ENCODE measurements at places on chromosomes 13 and 19.

DNA sequence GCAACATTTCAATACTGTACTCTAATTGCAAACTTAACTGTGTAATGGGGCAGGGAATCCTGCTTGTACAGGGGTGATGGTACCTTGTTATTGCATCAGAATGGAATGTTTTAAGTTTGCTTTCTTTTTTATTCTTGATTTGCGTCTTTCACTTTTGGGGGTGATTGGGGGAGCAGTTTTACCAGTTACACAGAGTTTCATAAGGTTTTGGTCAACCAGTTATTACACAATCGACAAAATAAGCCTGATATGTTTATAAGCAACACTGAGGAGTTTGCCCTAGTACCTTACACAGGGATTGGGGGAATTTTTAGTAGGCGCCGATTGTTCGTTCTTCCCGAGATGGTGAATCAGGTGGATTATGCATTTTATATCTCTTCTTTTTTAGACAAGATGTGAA lies 2.7 kb downstream of the KLF5 start:
- DNase-seq = peak; percentile 10

DNA sequence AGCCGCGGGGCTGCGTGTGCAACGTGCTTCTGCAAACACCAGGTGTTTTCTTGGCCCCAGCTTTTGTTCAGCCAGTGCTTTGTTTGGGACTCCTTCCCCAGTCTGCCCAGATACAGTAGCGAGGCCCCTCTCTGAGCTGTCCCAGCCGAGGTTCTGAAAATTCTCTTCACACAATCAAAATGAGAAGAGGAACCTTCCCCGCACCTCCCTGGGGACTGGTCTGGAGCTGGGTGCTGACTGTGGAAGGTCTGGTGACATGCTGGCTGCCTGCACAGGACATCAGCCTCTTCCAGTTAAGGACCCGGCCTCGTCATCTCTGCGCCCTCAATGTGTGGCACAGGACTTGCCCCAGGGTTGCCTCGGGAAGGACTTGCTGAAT lies 4.2 kb downstream of the ATP4A start:
- DNase-seq = no peak

GRCh38 chr19:19866611-19867248 lies 1.0 kb downstream of the ZNF253 start:
- peak; percentile 17 for DNase-seq

DNA sequence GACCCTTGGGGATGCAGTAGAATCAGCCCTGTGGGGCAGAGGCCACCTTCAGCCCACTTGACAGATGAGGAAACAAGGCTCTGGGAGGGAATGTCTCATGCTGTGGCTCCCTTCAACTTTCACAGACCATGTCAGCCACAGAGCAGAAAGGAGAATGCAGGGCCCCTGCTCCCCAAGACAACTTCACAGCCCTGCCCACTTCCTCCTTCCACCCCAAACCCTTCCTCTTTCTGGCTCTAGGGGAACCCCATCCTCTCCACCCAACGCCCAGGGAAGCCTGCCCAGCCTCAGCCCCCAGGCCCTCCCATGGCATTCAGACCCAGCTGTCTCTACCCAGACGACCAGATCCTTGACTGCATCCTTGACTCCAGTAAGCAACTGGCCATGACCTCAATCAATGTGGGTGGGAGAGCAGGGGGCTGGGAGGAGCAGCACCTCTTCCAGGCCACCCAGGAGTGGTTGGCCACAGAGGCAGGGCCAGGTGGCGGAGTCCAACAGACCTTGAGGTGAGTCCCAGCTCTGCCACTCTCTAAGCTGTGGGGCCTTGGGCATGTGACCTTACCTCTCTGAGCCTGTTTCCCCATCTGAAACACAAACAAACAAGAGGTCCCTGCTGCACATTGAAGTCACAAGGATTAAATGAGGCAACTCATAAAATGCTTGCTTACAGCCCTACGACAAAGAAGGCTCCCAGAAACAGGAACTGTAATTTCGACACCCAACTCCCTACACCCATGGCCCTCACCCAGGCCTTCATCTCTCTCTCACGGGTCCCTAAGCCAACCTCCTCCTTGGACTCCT lies 15.8 kb downstream of the DEDD2 start:
- peak; percentile 92 for DNase-seq

- peak; percentile 17 for DNase-seq
Measured at GRCh38 chr19:33514885-33515551, 6.6 kb downstream of the PEPD start.

DNA sequence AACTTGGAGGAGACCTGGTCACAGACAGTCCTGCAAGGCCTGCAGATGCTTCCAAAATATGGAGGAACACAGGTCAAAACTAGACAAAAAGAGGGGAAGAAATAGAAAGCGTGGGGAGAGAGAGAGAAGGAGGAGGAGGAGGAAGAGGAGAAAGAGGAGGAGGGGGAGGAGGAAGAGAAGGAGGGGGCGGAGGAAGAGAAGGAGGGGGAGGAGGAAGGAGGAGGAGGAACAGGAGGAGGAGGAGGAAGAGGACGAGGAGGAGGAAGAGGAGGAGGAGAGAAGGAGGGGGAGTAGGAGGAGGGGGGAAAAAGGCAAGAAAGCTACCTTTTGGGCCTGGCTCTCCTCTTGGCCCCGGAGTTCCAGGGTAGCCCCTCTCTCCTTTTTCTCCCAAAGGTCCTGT lies 105.8 kb downstream of the COL4A1 start:
- no peak for DNase-seq

DNA sequence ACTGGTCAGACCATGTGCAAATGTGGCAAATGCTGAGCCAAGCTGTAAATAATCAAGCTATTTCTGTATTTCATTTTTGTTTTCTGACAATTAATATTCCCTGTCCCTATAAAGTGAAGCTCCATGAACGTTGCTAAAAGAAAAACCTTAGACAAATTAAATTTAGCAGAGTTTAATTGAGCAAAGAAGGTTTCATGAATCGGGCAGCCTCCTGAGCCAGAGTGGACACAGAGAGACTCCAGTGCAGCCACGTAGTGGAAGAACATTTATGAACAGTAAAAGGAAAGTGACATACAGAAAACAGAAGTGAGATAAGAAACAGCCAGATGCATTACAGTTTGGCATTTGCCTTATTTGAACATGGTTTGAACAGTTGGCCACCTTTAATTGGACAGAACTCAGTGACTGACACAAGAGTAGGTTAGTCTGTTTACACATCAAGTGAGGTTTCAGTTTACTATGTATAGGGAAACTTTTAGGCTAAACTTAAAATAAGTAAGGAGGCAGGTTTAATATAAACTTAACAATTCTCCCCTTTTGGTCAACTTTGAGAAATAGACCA lies 69.7 kb downstream of the UFM1 start:
- no peak for DNase-seq

DNA sequence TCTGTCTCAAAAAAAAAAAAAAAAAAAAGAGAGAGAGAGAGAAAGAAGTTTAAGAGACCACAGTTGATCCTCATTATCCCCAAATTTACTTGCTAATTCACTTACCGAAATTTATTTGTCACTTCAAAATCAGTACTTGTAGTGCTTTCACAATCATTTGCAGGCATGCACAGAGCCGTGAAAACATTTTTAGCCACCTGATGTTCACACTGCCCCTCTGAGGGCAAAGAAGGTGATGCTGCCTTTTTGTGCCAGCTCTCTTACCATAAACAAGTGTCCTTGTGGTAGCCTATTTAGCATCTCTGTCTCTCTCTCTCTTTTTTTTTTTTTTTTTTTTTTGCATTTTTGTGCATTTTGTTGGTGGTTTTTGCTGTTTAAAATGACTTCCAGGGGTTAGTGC lies 24.1 kb upstream of the CASP14 start:
- DNase-seq = peak; percentile 9

DNA sequence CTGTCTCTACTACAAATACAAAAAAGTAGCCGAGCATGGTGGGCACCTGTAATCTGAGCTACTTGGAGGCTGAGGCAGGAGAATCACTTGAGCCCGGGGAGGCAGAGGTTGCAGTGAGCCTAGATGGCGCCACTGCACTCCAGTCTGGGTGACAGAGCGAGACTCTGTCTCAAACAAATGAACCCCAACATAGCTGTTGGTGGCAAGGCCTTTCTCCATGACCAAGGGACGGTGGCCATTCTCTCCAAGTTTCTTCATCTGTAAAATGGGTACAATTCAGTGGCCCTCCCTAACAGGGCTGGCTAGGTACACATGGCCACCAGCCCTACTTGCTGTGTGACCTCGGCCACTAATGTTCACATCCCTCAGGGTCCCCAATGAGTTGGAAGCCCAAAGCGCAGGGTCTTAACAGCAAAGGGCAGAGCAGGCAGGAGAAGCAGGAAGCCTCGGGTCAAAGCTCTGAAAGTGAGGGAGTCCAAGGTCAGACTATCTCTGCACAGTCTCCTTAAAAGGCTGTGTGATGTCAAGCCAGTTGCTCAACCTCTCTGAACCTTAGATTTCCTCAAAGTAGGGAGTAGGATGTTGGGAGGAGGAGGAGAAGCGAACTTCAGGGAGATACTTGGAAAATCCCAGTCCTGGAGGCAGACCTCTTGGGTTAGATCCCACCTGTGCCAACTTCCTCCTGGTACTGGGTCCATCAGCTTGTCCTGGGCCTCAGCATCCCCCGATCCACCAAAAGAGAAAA lies 2.7 kb downstream of the JUND start:
- DNase-seq = no peak

GRCh38 chr19:29583196-29583999 lies 22.7 kb upstream of the POP4 start:
- no peak for DNase-seq
